ENCODE measurements at places on chromosomes 13 and 19. TPM values are rescaled to one million over a fixed set of nuclear protein-coding genes. Genes with fewer than 3 reads are reported as not detected.

The APOC4 gene
- not detected for total RNA-seq

The ARL11 gene
- total RNA-seq, result not detected

The DCT gene
- 3.6 TPM for total RNA-seq

The TUBGCP3 gene
- 38.6 TPM for total RNA-seq

The PEG3 gene
- 6.8 TPM for total RNA-seq
